SJSA1 (cell line): ENCODE measurements at places on chromosomes 4 and X. TPM values are rescaled to one million over a fixed set of nuclear protein-coding genes. Genes with fewer than 3 reads are reported as not detected.
A peak's percentile ranks its signal among the peaks of the same experiment; 100 is the strongest.

DNA sequence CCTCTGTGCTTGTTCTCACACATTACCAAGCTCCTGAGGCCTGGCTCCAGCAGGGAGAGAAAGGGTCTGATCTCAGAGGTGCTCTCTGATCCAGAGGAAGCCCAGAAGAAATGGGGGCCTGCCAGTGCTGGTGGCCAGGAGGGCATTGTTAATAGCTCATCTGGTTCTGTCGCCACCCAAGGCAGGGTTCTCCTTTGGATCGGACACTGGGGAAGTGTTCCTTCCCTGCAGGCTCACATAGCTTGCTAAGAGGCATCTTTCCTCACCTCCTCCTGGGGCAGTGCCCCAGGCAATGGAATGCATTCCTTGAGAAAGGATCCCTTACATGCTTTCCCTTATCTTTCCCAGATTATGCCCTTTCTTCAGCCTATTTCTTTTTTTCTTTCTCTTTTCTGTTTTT is 53.8 kb downstream of the RBM47 start:
- no peaks in the 10 kb centered on the region for H3K36me3 ChIP-seq
- H3K4me3 ChIP-seq: no peak overlapping the region
- no peak overlapping the region for H3K27ac ChIP-seq
- no peaks in the 10 kb centered on the region; the same call in 1 of the 2 replicates for H3K4me1 ChIP-seq
- H3K27me3 ChIP-seq: no peaks in the 10 kb centered on the region

- H3K4me1 ChIP-seq: peaks cover 42% of the 10 kb centered on the region
- H3K4me3 ChIP-seq: no peak overlapping the region
- peak overlapping the region; percentile 93 for H3K27ac ChIP-seq
- H3K36me3 ChIP-seq: no peaks in the 10 kb centered on the region
- H3K27me3 ChIP-seq: no peaks in the 10 kb centered on the region
Measured at GRCh38 chrX:16666541-16666940, 16.6 kb downstream of the S100G start.

DNA sequence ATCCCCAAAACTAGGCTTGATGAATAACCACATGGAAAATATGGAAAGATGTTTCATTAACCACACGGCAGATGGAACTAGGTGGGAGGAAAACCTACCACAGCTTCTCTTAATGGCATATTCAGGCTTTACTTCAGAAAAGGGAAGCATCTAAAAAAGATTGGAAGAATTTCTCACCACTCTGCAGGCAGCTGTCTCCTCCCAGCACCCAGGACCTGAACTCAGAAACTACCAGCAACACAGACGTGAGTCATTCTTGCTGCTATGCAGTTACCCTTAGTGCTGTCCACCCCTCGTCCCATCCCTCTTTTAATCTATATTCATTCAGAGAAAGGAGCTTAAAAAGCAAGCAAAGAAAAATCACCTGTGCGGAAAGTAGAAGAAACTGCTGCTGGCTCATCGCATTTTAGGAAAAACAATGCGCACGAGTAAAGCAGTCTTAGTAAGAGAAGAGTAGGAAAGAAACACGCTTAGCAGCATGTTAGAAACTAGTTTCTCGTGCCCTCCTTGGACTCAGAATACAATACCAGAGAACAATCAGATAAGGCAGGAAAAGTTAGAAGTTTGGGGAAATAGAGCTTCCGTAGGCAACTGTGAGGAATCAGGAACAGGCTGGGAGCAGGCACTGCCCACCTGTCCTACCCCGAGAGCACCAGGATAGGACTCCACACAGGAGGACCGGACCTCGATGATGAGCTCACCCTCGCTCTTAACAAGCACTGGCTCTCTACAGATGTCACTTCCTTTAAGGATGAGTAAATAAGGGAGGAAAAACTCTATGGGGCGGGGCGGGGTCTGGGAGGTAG is 48.1 kb upstream of the ENPP6 start:
- peak; percentile 50 for DNase-seq
- peak overlapping the region; percentile 10 for H3K4me3 ChIP-seq
- peaks cover 32% of the 10 kb centered on the region for H3K4me1 ChIP-seq
- no peak overlapping the region; the same call in 1 of the 2 replicates for H3K27ac ChIP-seq

GRCh38 chr4:33161202-33161601 is 2441.0 kb downstream of the PCDH7 start:
- no peaks in the 10 kb centered on the region for H3K36me3 ChIP-seq
- no peaks in the 10 kb centered on the region for H3K27me3 ChIP-seq
- no peak overlapping the region for H3K27ac ChIP-seq
- no peaks in the 10 kb centered on the region for H3K4me1 ChIP-seq
- H3K4me3 ChIP-seq: no peak overlapping the region

DNA sequence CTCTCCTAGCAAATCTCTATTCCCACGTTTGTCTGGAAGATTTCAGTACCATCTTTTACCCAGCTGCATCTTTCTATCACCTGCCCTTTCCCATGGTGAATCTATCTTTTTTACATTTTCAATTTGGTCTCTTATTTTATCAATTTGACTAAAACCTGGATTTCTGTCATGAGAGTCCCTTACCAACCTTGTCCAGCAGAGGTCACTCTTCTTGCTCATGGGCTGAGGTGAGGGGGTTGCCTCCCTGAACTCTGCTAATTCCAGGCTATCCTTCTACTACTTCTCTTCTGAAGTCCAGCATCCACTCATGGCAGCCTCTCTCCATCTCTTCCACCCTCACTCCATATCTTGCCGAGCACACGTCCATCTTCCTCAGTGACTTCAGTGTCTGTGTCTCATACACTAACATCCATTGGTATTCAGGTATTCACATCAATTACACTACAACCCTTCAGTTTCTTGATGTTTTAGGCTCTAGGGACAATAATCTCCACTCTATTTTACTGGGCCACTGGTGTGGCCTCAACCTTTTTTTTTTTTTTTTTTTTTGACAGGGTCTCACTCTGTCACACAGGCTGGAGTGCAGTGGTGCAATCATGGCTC is 17.8 kb upstream of the ZNF827 start:
- H3K36me3 ChIP-seq: no peaks in the 10 kb centered on the region
- H3K27ac ChIP-seq: no peak overlapping the region
- no peaks in the 10 kb centered on the region for H3K27me3 ChIP-seq
- H3K4me1 ChIP-seq: peaks cover 17% of the 10 kb centered on the region
- peak; percentile 52 for DNase-seq

- H3K27ac ChIP-seq: no peak overlapping the region
- no peaks in the 10 kb centered on the region for H3K27me3 ChIP-seq
- H3K4me1 ChIP-seq: no peaks in the 10 kb centered on the region
- H3K36me3 ChIP-seq: no peaks in the 10 kb centered on the region
- H3K4me3 ChIP-seq: no peak overlapping the region
- no peak for DNase-seq
Measured at GRCh38 chr4:1784789-1785591, 8.1 kb upstream of the FGFR3 start.

ADGRL3 gene
- total RNA-seq: not detected in 2 replicates

HTRA3 gene
- 0.03 TPM in 1 of 2 replicates, not detected in the other for total RNA-seq

GRCh38 chr4:104860238-104861123 is 286.2 kb upstream of the TET2 start:
- H3K36me3 ChIP-seq: no peaks in the 10 kb centered on the region
- H3K4me3 ChIP-seq: no peak overlapping the region
- H3K4me1 ChIP-seq: no peaks in the 10 kb centered on the region

GRCh38 chrX:82648062-82648461 is 860.0 kb upstream of the POU3F4 start:
- no peak overlapping the region for H3K27ac ChIP-seq
- H3K4me3 ChIP-seq: no peak overlapping the region
- H3K27me3 ChIP-seq: no peaks in the 10 kb centered on the region
- no peaks in the 10 kb centered on the region for H3K4me1 ChIP-seq

SERTM2 gene
- 0.05 TPM in 1 of 2 replicates, not detected in the other for total RNA-seq

CYBB gene
- total RNA-seq: 0.24 and 0.34 TPM in 2 replicates

DNA sequence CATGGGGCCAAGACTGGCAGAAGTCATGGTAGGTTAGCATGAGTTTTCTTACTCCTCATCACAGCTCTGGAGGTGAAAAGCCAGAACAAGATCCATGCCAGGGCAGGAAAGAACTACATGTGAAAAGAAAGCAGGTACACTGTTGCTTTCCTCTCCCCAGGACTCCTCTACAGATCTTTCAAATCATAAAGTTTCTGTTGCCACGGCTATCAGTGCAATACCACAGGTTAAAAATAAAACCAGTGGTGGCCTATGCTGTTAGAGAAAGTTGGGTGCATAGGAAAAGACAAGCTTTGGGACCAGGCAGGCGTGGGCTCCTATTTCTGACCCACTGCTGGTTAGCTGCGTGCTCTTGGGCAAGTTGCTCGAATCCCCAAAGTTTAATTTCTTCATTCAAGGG is 81.4 kb downstream of the SH3RF1 start:
- H3K27me3 ChIP-seq: no peaks in the 10 kb centered on the region
- H3K4me3 ChIP-seq: no peak overlapping the region
- no peak overlapping the region for H3K27ac ChIP-seq
- 0 out of 2 replicates have a peak, but pooled peaks cover 7% of the 10 kb centered on the region for H3K36me3 ChIP-seq
- peaks cover 33% of the 10 kb centered on the region for H3K4me1 ChIP-seq

DMD gene
- 6.8 and 8.9 TPM in 2 replicates for total RNA-seq
